Kidney tubule cell (primary cell): ENCODE measurements at places on chromosomes 7 and 10.
A peak's percentile ranks its signal among the peaks of the same experiment; 100 is the strongest.

GRCh38 chr7:135162382-135163001 is 8.0 kb downstream of the CYREN start:
- DNase-seq, result no peak

- DNase-seq, result no peak
Measured at GRCh38 chr7:50448823-50449222, 1.3 kb downstream of the FIGNL1 start.

DNA sequence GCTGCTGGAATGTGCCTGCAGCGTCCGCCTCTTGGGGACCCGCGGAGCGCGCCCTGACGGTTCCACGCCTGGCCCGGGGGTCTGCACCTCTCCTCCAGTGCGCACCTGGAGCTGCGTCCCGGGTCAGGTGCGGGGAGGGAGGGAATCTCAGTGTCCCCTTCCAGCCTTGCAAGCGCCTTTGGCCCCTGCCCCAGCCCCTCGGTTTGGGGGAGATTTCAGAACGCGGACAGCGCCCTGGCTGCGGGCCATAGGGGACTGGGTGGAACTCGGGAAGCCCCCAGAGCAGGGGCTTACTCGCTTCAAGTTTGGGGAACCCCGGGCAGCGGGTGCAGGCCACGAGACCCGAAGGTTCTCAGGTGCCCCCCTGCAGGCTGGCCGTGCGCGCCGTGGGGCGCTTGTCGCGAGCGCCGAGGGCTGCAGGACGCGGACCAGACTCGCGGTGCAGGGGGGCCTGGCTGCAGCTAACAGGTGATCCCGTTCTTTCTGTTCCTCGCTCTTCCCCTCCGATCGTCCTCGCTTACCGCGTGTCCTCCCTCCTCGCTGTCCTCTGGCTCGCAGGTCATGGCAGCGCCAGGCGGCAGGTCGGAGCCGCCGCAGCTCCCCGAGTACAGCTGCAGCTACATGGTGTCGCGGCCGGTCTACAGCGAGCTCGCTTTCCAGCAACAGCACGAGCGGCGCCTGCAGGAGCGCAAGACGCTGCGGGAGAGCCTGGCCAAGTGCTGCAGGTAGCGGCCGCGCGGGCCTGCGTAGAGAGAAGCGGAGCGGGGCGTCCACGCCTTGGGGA is 645 bp downstream of the SLC26A4 start:
- DNase-seq, result peak; percentile 71

- DNase-seq, result no peak
Measured at GRCh38 chr10:74926791-74927585, 100.6 kb downstream of the KAT6B start.

DNA sequence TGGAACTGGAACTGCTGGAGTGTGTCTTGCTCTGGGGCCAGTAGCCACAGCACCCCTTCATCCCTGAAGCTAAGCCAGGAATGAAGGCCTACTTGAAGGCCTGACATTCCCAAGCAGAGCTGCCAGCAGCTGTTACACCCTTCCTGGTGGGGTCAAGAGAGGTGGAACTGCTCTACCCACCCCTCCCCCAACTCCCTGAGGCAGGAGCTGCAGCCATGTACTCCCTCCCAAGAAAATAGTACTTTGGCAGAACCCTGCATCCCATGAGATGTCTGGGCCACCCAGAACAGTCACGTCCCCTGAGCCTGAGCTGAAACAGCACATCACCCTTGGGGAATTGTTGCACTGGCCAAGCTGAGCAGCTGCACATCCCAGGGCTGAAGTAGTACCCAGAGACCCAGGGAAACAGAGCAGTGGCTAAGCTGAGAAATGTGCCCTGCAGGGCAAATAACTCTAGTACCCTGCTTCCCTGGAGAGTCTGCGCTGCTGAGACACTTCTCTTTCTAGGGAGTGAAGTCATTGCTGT is 63.4 kb upstream of the PLA2G12B start:
- no peak for DNase-seq

DNA sequence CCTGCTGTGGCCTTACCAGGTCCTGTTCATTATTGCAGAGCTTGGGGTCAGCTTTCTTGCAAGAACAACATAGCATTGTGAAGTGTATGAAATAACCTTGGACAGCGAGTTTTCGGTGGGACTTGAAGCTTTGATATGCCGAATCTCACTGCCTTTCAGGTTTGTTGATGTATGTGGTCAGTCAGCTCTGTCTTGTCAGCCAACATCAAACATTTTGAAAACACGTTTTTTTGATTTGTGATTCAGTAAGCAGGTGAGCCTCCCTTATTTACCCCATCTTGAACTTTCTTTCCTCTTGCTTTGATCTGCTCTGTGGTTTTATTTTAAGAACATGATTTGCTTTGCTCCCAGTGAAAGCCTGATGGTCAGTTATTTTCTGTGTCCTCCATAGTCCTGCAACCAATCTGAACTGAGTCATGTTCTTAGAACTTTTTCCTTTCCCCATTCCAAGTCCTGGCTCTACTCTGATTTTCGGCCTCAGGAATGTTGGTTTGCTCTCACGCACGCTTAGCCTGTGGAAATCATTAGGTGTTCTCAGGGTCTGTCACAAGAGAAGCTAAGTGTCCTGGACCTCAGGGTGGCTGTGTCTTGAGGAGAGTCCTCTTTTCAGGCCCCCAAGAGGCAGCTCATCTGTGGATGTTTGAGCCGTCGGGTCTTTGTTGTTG is 8.7 kb downstream of the WBP1L start:
- peak; percentile 68 for DNase-seq
